ENCODE measurements at places on chromosomes 2 and 18.

DNA sequence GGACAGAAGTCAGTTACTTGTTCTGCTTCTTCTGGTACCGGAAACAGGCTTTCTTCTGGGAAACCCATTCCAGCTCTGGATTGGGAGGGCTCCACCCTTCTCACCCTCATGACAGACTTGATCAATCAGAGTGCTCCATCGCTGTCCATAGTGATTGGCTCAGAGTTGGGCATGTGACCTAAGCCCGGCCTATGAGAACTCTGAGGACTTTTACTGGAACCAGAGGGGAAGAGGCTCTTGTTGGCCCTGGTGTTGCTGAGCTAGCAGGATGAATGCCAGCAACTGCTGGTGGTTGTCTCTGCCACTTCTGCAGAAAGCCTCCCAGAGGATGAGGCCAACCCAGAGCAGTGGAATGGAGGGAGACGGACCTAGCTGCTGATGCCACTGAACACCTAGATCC lies 33.3 kb downstream of the TMEM37 start:
- DNase-seq: no peak

DNA sequence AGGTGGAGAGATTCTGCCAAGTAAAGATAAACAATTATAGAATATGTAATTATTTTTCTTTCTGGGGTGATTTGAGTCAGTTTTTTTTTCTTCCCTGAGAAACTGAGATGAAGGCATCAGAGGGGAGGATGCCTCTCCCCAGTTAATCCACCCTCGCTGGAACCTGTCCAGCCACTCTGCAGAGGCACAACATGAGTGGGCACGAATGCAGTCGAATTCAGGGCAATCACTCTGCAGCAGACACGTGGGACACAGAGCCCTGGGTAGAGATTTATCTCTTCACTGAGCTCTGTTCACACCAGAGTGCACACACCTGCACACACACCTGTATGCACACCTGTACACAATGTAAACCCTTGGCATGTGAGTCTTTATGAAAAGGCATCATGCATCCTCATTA lies 154.2 kb downstream of the DCDC2C start:
- DNase-seq: no peak

DNA sequence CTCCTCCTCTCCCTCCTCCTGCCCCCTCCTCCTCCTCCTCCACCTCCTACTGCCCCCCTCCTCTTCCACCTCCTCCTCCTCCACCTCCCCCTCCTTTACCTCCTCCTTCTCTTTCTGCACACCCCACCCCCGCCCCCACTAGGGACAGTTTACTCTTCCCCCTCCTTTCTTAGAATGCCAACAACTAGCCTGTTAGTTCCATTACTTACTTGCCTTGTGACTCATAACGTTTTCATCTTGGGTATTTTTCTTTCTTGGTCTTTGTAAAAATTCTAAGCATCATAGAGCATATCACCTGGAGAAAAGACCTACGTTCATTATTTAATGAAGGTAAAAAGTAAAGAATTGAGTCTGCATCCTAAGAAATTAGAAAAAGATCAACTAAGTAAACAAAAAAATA lies 165.3 kb downstream of the NEDD4L start:
- DNase-seq: no peak

DNA sequence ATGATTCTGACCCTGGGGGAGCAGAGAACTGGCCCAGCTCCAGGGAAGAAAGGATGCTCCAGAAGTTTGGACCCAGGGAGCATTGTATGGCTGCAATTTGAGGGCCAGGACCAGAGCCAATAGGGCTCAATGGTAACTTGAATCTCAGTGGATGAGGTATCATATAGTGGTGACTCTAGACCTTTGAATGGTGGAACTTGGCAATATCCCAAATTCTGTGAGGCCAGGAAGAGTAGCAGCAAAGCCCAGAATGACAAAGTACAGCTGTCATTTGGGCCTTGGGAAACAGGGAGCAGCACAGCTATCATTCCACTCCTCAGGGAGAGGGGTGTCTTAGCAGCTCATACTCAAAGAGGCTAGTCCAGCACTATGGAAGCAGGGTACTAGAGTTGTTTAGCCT lies 332.9 kb upstream of the RBMS1 start:
- DNase-seq: no peak

- no peak for DNase-seq
These were observed 482.7 kb downstream of the RIT2 start for GRCh38 chr18:42632801-42633200.

All from SK-N-MC (cell line).